Nucleus accumbens (tissue), 56 donors: ENCODE measurements at places on chromosomes 4 and X.

DNA sequence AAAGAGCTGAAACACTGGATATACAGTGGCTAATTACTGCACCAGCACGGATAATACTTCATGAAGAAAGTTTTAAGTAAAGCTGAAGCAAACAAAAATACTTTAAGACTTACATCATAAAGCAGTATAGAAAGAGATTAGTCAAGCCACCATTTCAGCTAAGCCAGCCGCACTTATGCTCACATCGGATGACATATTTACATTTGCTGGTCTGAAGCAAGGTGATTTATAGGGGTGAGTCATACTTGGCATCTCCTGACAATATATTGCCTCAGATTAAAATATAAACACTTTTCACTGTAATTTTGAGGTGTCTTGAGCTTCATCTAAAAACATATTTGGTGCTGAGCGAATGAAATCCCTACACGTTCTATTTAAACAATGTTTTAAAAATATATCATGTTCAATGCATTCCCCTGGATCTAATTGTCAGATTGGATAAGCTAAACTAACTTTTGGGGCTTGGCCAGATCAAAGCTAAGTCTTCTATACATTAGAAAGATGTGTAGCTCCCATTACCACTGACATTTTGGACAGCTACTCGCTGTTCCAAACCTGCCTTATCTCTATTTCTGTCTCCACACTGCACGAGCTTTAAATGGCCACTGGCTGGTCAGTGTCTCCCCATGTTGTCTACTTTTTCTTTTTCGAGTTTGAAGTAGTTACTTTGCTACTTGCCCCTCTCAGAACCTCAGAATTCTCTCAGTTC is 103.2 kb downstream of the VCX2 start:
- DNase-seq = no peak

- DNase-seq = no peak
Measured at GRCh38 chr4:129403848-129404247, 307.9 kb downstream of the C4orf33 start.

DNA sequence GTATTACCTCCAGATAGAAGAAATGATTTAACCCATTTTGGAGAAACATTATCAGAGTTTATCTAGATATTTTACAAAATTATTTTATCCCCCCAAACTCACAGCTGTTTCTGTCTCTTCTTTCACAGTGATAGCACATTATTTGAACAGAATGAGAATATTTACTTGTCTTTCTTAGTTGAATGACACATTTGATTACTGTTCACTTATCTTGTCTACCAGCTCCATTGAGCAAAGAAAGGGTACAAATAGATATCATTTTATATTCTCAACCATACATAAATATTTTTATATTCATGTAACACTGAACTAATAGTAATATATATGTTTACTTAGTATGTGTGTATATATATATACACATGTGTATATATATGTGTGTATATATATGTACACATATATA is 364.2 kb downstream of the GALNTL6 start:
- DNase-seq = no peak

- no peak for DNase-seq
Measured at GRCh38 chrX:1159548-1159947, 52.9 kb downstream of the CRLF2 start.

DNA sequence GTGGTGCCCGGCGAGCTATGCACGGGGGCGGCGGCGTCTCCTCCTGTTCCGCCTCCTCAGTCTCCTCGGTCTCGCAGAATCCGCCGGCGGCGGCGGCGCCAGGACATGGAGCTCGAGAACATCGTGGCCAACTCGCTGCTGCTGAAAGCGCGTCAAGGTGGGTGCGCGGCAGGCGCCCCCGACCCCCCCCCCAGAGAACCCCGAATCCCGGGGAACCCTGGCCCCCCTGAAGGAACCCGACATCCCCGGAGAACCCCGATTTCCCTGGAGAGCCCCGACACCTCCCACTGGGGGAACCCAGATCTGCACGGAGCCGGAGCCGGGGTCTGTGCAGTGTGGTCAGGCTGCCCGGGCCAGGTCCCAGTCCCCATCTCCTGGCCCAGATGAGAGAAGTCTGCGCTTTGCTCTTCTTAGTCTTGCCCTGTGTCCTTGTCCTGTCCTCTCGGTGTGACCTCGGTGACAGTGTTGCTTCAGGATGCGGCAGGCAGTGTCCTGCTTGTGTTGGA is 648 bp downstream of the GRK4 start:
- peak; percentile 47 for DNase-seq

GRCh38 chr4:170391066-170391740 is 301.4 kb upstream of the AADAT start:
- DNase-seq = no peak

DNA sequence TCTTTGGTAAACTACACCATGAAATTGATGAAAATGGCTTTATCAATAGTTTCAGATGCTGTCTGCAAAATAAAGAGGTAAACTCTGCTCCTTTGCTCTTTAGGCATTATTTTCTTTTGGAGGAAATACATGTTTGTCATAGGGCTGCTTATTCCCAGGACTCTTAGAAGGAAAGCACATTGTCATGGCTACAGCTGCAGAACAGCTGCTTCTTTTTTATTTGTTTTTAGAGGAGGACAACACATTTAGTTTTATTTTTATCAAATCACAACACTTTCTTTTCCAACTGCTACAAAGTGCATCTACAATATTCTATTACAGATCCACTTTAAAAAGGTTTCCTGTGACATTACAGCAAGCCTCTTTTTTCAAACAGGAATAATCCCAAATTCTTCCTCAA is 12.7 kb upstream of the HPF1 start:
- DNase-seq = no peak

- no peak for DNase-seq
Measured at GRCh38 chr4:122086338-122087065, 65.6 kb upstream of the BLTP1 start.

GRCh38 chrX:148914783-148915182 is 414.4 kb downstream of the AFF2 start:
- no peak for DNase-seq

GRCh38 chrX:153441296-153441695 is 4.6 kb downstream of the TREX2 start:
- DNase-seq = no peak

DNA sequence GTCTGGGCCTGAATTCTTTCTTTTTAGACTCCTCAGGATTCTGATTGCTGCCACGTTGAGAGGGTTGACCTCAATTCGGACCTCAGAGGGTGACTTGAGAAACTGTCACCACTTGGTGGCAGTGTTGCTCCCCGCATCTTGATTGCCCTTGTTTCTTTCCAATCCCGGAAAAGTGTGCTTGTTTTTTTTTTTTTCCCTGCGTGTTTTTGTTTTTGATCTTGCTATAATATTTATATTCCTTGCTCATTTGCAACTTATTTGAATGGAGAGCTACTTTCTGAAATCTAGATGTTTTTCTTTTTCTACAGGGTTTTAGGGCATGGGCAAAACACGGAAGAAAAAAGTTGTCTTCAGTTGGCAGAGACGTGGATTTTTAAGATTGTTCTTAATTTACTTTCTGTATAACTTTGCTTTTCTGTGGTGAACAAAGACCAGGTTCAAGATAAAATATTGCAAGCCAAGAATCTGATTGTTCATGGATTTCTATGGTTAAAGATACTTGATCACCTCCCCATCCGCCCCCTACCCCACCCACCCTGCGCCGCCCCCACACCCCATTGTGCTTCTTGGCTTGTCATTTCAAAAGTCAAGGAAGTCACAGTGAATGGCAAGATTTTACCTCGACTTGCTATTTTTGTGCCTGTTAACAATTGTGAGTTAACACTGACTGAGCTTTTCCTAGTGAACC is 102.0 kb downstream of the PTTG2 start:
- DNase-seq = peak; percentile 14

- DNase-seq = no peak
Measured at GRCh38 chr4:94791701-94792100, 33.9 kb downstream of the BMPR1B start.

DNA sequence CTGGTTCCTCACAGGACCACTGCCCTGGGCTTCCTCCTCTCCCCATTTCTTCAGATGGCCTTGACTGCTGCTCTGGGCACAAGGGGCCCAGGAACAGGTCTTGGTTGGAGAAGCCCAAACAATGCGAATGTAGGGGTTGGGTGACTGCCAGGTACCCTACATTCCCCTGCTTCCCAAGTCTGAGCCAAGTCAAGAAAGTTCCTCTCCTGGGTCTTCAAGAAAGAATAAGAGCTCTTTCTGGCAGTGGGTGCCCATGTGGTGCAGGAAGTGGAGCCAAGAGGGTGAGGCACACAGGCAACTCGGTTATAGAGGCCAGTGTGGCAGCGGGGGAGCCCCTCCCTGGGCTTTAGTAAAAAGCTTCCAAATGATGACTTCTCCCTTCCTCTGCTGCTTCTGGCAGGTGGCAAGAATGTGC is 2.7 kb downstream of the SLC34A2 start:
- no peak for DNase-seq

- no peak for DNase-seq
Measured at GRCh38 chr4:186167605-186168004, 23.8 kb upstream of the CYP4V2 start.

GRCh38 chr4:112852601-112853000 is 196.9 kb upstream of the ANK2 start:
- DNase-seq = no peak

DNA sequence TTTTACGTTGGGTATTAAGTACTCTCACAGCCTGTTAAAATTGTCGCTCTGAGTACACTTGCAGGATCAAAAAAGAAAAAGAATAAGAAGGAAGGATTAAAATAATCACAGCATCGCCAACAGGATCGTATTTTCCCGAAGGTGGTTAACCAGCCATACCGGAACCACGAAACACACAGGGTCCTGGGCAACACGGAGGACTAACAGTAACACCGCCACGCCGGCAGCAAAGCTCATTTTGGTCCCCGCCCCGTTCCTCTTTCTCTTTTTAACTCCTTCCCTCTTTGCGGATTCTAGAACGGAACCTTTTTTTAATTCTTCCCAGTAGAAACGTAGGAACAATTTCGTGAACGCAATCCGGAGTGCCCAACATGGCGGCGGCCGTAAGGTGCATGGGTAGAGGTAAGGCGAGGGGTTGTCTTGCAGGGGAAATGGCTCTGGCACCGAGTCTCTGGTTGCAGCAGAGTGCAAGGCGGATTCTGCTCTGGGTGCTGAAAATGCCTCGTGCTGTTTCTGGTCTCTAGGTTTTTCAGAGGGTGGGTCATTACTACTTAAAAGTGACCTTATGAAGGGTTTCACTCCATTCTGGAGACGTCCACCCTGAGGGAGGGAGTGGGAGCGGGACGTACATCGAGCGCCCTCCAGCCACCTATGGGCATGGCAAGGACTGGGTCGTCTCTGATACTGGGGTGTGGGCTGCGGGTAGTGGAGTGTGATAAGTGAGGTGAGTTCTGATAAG is at the start of gene MRPL1:
Gene MRPL1, plus strand, starts transcription at position 353 of the 739 bp plus-strand sequence. Its CDS starts 19 bp downstream, at position 372.
- peak; percentile 83 for DNase-seq

DNA sequence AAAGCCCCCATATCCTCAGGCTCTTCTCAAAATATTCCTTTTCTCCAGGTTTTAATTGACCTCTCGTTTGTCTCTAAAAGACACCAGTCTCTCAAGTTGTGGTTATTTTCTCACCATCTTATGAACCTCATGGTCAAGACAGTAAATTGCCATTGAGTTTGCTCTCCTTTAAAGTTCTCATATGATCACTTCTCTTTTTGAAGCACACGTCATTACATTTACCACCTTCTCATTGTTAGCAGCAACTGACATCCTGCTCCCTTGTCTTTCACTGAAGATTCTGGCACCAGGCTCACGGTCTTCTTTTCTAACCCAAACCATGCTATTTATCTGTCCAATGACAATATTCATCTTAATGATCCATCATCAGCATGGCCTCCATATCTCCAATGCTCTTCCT is 324.2 kb downstream of the TMA16 start:
- no peak for DNase-seq

DNA sequence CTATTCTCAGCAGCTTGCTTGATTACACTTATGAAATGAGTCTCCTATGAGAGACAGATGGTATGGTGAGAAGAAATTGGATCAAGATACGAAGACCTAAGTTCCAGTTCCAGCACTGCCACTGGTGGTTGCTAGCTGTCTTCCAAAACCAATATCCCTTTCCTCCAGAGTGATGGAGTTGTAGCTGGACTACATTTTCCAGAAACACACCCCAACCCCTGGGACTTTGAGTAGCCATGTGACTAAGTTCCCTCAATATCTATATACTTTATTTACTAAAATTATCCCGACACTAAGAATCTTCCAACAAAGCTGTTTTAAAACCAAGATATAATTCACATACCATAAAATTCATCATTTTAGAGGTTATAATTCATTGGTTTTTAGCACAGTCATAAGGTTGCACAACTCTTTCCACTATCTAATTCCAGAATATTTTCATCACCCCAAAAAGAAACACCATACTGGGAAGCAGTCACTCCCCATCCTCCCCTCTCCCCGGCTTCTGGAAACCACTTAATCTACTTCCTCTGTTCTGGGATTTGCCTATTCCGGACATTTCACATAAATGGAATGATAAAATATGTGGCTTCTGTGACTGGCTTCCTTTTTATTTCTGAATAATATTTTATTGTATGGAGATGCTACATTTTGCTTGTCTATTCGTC is 118.0 kb downstream of the MANBA start:
- DNase-seq = no peak

DNA sequence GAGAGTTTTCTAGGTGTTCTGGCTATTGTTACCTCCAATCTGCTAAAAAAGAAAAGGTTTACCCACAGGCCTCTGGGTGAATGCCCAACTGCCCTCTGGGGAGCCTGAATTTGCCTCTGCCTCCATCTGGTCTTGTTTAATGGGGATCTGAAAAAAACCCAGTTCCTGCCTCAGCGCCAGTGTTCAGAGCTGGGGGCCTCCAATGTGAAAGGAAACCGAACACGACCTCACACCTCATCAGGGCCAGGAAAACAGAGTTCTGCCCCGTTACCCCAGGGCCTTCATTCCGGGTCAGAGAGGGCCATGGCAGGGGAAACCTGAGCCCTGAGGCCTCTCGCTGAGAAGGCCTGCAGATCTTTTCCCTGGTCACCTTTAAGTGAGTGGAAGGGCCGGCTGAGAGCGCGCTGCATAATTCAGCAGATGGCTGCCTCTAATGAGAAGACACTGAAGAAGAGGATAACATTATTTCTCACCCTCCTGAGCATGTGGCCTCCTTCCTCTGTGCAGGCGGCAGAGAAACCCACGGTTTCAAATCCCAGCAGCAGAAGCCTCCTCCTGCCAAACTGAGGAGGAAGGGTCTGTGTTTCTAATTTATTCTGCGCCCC is 6.8 kb downstream of the SEPTIN6 start:
- DNase-seq = no peak

DNA sequence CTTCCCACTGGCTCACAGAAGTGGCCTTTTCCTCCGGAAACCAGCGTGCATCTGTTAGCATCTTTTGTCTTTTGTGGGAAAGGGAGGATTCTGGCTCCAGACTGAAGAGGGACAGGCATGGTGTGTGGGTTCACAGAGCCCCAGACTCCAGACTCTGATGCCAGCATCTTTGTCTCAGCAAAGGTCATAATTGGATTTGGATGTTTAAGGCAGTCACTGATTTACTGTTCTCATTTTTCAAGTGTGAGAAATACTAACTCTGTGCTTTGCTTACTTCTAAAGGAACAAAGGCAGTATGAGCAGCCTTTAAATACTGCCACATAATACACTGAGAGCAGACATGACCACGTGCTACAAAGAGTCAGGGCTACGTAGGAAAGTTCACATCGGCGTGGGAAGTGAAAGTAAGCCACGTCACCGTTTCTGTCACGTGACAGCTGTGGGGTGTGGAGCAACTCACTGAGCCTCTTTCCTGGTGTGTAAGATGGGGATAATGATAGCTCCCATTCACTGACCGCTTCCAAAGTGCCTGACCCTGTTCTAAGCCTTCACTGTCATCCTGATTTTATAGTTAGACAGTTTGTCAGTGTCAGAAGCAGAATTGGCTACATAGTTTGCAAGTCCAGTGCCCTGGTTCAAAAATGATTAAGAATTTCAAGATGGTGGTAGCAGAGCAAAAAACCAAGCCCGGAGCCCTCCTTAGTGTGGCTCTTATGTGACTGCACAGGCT is 24.8 kb upstream of the TMSB4X start:
- peak; percentile 67 for DNase-seq
